Lower leg skin (tissue), 4 donors: ENCODE measurements at places on chromosomes 6 and 20. TPM values are rescaled to one million over a fixed set of nuclear protein-coding genes. Genes with fewer than 3 reads are reported as not detected.

DNA sequence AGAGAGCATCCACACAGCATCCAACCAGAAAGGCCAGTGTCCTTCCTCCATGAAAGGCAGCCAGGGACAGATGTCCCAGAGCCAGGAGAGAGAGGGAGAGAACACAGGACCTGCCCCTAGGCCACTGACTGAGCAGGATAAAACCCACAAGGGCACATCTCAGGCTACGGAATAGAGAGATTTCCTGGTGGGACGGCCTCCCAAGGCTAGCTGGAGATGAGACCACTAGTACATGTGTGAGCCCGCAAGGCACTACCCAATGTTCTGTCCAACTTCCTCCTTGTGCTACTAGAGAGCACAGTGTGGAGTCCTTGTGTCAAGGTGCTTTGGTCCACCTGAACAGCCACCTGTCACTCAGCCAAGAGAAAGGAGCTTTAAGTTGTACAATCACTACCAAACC is 44.2 kb downstream of the PLCG1 start:
- peak; percentile 56 for DNase-seq

GRCh38 chr6:108561742-108562502 is 1.2 kb downstream of the FOXO3 start:
- no peak for DNase-seq

DNA sequence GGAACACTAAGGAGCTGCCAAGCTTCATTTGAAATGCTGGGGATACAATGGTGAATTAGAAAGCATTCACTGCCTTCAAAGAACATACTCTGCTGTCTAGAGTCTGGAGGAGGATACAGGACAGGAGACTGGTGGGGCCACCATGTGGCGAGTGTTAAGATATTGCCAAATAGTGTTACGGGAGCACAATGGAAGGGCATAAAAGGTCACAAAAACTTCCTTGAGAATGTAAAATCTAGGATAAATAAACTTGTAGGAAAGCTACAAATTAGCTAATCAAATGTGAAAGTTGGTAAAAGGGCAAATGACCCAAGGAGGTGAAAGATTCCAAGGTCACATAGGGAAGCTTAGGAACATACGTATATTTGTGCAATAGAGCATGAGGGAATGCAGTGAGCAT is 271.7 kb downstream of the RFPL4B start:
- DNase-seq, result no peak

GRCh38 chr6:64231928-64232327 is 596.3 kb downstream of the PHF3 start:
- no peak for DNase-seq

DNA sequence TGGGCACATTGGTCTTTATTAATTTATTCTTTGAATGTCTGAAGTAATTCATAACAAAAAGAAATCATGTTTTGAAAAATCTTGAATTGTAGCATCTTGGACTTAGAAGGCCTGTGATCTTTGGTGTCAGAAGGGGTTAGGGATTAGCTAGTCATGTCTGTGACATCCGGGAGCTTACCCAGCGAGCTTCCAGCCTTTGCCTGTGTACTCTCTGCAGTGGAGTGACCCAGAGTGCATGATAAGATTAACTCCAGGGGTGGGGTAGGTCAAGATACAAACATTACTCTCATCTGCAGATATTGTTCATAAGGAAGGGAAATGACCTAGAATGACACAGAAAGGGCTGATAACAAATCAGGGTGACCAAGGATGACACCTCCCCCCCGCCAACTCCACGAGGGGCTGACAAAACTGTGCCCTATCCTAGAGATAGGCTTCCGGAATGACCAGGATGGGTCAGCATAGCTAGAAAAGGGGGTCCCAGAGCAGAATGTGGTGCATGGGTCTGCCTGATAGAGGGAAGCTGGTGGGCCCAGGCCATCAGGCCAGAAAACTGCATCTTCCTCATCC is 56.6 kb upstream of the BLCAP start:
- DNase-seq, result no peak

DNA sequence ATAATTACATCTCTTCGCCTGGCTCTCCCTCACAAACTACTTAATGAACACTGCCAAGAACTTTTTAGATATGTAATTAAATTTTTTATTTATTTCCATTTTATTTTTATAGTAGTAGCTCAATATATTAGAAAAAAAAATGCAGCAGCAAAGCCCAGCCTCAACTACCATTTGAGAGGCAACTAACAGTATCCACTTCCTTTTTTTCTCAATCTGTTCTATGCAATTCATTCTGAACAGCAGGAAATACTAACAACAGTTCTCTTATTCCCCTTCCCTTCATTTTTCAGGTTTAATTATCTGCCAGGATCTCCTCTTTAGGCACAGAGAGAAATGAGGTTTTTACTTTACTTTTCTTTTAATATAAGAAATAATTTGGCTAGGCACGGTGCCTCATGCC is 112.7 kb downstream of the ZNF217 start:
- no peak for DNase-seq

GRCh38 chr6:25537349-25538018 is 114.5 kb upstream of the SCGN start:
- no peak for DNase-seq

GRCh38 chr6:15248451-15249370 is 2.8 kb downstream of the JARID2 start:
- DNase-seq, result peak; percentile 92

DNA sequence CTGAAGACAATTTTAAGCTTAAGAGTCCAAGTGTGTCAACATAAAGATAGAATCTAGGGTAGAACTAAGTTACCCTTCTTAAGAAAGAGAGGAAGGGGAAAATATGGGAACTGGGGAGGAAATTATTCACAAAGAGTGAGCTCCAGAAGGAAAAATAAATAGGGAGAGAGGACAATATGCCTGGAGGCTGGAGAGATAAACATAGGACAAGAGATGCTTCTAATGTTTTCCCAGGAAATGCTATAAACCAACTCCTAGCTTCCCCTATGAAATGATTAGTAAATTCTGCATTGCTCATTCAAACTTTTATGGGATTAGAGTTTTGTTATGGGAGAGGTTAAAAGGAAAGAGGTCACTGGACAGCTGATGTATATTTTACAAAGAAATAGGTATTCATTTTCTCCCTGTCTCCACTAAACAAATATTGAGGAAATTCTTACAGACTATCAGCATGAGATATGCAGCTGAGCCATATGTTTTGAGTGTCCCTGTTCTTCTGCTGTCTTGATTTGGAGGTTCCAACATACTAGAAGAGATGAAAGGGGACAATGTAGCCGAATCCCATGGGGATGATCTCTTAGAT is 22.0 kb downstream of the TPD52L1 start:
- DNase-seq, result no peak

DNA sequence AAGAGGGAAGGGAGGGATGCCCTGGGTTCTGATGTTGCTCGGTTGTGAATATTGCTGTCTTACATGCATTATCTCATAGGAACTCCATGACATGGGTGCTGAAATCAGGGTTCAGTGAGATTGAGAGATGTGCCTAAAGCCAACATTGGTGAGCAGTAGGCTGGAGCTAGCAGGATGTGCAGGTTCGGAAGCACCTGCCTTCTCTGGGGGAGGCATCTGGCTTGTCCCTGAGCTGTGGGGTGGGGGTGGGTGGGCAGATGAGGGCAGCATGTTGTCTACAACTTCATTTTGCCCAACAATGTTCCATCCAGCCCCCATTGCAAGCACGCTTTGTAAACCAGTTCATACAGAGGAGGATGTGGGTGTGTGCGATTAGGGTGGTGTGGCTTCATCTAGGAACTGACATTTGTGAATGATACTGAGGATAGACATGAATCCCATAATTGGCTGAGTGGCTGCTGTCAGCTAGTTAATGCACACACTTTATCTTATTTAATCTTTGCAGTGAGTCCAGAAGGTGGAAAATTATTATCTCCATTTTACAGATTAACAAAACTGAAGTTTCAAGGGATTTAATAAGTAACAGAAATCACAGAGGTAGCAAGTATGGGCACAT is 119.4 kb downstream of the SYNDIG1 start:
- no peak for DNase-seq

- DNase-seq, result peak; percentile 38
Measured at GRCh38 chr20:25178563-25179438, 16.7 kb upstream of the ENTPD6 start.

DNA sequence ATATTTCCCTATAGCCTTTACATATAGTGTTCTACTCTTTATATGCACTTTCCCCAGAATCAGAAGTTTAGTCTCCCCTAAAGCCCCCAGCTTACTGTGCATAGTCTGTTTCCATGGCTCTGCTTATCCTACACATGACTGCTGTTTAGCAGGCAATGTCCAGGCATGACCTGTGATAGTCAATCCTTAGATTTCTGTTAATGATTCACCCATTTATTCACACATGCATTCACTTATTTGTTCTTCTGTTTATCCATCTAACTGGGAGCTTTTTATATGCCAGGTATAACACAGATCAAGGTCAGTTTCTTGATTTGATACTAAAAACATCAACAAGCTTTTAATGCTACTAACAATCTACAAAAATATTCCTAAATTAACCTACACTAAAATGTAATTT is 300.8 kb downstream of the PHF3 start:
- DNase-seq, result no peak

DNA sequence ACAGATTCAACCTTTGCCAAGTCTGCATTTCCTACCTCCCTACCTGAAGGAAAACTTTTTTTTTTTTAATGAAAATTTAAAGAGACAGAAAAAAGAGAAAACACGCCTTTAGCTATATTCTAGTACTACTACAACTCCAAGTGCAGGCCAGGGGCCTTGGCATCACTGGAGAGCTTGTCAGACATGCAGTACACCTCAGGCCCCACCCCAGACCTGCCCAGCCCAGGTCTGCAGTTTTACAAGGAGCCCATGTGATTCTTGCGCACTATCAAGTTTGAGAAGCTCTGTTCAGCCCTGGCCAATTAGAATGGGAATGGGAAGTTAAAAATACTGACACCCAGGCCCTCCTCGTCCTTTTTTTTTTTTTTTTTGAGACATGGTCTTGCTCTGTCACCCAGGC is 85.0 kb downstream of the NFATC2 start:
- peak; percentile 39 for DNase-seq

PRSS35 gene
- 0.13 TPM for total RNA-seq

RRAGD gene
- 20.9 TPM for total RNA-seq
